ENCODE measurements at places on chromosomes 4 and X.

GRCh38 chr4:74097631-74098426, 1.2 kb downstream of the CXCL2 start:
- DNase-seq = no peak

DNA sequence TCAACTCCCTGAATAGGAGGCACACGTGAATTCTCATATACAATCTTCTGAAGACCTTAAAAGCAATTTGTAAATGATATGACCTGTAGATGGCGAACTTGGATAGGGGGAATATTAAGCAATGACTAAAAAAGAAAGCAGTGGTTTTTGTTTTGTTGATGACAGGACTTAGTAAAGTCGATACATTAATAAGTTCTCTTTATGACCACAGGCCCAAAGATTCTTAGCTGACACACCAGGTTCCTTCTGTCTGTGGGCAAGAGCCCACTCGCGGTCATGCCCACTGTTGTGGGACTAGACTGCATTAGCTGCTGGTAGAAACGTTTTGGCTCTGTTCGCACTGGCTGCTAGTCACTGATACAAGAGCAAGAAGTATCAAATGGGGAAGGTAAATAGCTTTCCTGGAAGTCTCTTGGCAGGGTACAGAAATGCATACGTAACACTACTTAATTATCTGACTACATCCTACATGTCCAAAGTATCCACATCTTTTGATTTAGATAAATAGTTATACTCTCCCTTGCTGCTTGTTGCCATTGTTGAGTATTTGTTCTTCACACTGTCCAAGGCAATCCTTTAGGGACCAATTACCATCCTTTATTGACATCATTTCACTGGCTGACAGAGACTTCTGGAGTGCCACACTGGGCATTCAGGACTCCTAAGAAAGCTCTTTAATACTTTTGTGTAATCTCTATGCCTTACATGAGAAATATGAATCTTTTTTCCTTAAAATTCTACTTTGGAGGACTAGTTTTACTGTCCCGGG, 31.0 kb downstream of the ALPK1 start:
- peak; percentile 29 for DNase-seq

GRCh38 chr4:158722291-158722916, 792 bp downstream of the PPID start:
- no peak for DNase-seq

DNA sequence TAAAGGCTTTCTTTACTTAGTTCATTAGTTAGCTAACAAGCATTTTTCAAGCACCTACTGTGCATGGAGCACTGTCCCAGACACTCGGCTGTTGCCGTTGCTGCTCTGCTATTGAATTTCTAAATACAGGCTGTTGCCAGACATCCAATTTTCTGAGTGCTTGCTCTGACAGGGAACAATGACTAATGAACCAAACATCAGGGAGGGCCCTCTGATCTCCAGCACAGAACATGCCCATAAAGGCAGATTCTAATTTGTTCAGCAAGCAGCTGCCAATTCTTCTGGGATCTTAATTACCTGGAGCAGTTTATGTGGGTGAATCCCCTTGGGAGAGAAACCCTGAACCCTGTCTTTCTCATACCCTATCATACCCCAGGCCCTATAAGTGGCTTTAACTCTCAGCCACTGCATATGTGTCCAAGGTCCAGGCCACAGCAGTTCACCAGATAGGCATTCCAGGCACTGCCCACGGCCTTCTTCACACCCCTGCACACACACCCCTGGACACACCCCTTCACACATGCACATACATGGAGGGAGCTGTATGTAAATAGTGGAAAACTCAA, 27.9 kb downstream of the TSC22D3 start:
- no peak for DNase-seq

Measured in CD14-positive monocyte (primary cell).